ENCODE measurements at places on chromosomes 16 and 17.

GRCh38 chr17:49899191-49899485 lies 51.3 kb upstream of the TAC4 start:
- DNase-seq: no peak

DNA sequence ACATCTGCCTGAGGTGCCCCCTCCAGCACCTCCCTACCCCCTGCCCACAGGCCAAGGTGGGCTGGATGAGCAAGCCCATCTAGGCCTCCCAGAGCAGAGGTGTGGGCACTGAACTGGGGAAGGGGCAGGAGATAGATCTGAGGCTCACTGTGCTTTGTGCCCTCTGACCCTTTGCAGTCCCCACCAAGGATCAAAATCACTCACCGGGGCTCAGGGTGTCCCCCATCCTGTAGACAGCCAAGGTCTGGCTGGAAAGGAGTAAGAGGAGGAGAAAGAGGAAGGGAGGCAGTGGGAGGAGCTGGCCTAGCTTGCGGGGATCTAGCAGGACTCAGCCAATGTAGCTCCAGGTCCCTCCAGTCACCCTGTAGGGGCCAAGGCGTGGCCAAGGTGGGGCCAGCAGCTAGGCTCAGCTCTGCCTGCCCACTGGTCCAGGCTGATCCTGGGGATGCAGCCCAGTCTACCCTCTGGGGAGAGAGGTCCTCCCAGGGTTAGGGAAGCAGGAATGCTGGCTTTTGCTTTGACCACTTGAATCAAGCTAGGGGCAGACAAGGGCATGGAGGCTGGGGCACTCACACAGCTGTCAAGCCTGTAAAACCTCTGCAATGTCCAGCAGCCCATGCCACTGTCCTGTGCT lies 1.8 kb downstream of the SLC12A4 start:
- no peak for DNase-seq

DNA sequence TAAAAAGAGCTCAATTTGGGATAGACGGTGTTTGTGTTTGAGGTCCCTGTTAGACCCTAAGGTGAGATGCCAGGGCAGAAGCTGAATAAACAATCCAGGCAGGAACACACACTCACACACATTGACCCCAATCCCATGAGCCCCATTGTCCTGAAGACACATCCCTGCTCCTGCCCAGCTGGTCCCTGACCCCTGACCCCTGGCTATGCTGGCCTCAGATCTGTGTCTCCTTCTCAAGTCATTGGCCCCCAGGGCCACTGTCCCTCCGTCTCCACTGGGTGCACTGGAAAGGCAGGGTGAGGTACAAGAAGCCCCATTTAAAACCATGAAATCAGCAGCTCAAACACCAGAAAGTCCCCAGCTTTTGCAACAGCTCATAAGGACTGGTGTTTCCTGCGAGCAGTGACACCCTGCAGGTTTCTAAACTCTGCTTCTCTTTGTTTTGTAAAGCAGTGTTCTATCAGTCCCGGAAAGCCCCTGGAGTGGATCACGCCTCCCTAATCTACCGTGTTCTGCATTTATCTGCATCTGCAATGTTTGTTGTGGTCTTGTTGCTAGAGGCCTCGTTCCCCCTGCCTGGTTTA lies 18.0 kb upstream of the ASGR2 start:
- DNase-seq: no peak

DNA sequence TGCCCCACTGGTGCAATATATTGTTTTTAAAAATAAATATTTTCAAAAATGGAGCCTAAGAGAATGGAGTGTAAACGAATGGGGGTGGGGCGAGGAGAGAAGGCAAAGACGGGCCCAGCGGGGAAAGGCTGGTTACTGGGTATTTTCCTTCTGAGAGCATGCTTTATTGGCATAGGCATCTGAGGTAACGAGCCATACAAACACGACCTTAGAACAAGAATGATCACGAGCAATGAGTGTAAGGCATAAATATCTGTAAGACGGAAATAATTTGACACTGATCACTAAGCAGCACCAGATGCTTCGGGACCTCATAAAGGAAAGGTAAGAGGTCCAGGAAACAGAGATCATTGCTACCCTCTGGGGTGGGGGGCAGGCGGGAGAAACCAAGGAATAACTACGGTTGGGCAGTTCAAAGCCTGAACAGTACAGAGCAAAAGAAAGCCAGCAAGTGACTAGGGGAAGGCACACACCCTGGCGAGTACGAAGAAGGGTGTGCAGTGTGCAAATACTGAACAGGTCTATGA lies 959 bp downstream of the SSH2 start:
- DNase-seq: no peak

GRCh38 chr16:68166264-68166663 lies 69.7 kb downstream of the ESRP2 start:
- DNase-seq: no peak

DNA sequence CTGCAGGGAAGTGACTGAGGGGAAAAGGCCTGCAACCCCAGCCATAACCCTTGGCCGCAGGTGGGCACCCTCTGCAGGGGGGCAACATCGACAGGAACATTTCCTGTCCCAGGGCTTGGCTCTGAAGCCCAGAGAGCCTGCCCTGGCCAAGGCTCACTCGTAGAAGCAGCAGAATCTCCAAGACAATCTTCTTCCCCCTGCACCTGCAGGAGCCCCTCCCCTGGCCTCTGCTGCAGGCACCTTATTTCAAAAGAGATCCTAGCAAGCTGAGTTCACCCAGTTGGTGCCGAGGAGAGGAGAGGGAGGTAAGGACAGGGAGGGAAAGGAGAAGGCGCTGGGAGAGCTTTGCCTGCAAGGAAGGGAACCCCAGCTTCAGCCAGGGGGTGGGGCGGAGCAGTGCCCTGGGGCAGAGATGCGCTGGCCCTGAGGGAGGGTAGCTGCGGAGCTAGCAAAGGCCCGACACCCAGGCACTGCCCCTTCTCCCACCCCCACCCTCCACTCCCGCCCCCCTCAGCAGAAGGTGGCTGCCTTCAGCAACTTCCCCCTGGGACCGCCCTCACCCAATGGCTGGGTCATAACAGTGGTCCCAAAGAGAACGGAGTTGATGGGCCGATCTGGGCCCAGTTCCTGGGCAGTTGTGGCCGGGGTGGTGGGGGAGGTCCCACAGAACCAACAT lies 104.3 kb upstream of the TNRC6C start:
- DNase-seq: no peak

DNA sequence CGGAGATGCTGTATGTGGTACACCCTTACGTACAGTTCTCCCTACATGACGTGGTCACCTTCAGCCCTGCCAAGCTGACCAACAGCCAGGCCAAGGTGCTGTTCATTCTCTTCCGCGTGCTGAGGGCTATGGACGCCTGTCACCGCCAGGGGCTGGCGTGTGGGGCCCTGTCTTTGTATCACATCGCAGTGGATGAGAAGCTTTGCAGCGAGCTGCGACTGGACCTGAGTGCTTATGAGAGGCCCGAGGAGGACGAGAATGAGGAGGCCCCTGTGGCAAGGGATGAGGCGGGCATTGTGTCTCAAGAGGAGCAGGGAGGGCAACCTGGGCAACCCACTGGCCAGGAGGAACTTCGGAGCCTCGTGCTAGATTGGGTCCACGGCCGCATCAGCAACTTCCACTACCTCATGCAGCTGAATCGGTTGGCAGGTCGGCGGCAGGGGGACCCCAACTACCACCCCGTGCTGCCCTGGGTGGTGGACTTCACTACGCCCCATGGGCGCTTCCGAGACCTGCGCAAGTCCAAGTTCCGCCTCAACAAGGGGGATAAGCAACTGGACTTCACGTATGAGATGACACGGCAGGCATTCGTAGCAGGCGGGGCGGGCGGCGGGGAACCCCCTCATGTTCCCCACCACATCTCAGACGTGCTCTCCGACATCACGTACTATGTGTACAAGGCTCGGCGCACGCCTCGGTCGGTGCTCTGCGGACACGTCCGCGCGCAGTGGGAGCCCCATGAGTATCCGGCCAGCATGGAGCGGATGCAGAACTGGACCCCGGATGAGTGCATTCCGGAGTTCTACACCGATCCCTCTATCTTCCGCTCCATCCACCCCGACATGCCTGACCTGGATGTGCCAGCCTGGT lies 1.4 kb downstream of the WDR81 start:
- no peak for DNase-seq

- DNase-seq: no peak
These were observed 62.6 kb upstream of the TEKT1 start for GRCh38 chr17:6894206-6894528.

DNA sequence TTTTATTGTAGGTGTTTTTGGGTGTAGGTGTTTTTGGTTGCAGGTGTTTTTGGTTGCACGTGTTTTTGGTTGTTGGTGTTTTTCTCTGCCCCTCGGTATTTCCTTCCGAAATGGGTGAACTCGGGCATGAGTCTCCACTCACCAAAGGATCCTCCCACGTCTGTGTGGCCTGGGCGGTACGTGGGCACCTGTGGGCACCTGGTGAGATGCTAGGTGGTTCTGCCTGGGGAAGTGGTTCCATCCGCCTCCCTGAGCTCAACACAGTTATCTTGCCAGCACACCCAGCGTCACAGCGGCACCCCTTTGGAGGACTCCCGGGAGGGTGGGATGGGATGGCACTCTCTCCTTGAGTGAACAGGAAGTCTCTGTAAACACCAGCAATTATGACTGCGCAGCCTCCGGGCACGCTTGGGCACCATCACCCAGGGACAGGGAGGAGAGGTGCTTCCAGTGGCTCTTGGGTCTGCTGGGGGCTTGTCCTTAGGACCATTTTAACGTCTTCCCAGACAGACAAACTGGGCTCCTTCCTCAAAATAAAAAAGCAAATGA lies 29.8 kb downstream of the COX4I1 start:
- DNase-seq: no peak

DNA sequence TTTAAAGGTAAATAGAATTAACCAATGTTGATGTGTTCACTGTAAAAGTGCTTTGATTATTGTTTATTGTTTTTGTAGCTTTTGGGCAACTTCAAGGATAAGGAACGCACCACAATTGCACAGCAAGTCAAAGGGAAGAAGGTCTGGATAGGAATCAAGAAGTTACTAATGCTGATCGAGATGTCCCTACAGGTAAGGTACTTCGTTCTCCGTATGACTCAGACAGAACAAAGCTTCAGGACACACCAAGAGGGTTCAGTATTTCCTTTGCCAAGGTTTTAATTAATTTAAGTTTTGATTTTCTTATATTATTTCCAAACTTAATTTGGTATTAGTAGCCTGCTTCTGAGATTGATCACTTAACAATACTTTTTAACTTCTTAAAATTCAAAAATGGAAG lies 67.1 kb downstream of the WNT3 start:
- DNase-seq: no peak

- DNase-seq: no peak
These were observed 73.5 kb downstream of the HS3ST2 start for GRCh38 chr16:22887445-22887844.

DNA sequence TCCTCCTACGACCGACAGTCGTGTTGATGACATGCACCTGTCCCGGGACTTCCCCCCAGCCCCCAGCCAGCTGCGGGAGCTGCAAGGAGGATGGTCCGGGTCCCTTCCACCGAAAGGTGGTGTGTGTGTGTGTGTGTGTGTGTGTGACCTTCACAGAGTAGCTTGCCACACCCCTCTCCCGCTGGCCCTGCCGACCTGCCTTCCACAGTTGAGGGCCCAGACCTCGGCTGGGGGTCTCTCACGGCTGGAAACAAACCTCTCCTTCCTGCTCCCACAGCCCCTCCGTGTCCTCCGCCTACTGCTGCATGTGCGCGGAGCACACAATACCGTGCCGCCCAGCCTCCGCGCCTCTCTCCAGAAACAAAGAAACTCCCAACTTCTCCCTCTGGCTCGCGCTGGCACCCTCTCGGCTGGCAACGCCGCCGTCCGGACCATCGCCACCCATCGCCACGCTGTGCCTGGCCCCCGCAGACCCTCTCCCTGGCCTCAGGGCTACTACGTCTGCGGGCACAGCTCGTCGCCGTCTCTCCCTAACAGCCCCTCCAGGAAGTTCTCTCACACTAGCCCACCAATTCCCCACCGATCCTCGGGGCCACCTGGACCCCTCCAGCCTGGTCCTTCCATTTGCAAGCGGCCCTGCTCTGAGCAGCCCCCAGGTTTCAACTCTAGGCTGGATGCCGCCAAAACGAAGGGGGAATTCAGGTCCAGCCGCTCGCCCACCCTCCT lies 81.2 kb downstream of the TIMM22 start:
- DNase-seq: no peak

- DNase-seq: no peak
These were observed 219.8 kb downstream of the STX8 start for GRCh38 chr17:9355846-9356245.

GRCh38 chr16:65125322-65125721 lies 3.5 kb upstream of the CDH11 start:
- DNase-seq: no peak

DNA sequence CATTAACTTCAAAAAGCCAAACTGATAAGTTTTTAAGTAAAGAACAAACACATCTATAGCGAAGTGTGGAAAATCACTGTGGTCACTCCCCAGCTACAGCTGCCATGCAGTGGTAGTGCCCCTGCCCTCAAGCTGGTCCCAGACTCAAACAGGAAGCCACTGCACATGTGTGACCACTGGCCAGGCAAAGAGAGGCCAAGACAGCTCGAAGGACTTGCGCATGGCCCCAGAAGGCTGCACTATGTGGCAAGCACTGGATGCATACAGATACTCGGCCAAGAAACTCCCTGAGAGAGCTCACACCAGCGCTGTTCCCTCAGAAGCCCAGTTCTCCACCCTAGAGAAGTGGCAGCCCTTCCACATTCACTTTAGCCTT lies 82.4 kb downstream of the ANKRD11 start:
- DNase-seq: no peak

DNA sequence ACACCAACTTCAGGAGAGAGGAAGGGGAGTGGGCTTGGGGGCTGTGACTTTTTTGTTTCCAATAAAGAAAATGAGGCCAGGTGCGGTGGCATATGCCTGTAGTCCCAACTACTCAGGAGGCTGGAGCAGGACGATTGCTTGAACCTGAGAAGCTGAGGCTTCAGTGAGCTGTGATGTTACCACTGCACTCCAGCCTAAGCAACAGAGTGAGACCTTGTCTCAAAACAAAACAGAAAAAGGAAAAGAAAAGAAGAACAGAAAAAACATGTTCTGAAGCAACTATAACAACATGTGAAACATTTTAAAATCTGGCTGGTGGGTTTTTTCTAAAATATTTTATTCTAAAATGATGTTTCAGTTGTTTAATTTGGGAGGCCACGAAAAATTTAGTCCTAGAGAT lies 554.0 kb upstream of the ZFHX3 start:
- no peak for DNase-seq

DNA sequence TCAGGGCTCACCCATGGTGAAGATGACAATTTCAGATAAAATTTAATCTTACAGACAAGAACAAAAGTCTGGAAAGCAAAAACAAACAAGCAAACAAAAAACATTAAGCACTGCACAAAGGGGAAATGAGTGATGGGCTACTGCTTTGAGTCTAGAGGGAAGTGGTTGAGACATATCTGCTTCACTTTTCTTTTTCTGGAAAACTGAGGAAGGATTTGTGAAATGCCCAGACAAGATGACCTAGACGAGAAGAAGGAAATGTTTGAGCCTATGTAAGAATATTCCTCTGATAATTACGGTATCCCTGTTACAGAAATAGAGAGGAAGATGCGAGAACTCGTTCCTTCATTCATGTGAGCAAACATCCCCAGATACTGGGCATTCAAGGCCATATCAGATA lies 11.5 kb upstream of the HYDIN start:
- no peak for DNase-seq

DNA sequence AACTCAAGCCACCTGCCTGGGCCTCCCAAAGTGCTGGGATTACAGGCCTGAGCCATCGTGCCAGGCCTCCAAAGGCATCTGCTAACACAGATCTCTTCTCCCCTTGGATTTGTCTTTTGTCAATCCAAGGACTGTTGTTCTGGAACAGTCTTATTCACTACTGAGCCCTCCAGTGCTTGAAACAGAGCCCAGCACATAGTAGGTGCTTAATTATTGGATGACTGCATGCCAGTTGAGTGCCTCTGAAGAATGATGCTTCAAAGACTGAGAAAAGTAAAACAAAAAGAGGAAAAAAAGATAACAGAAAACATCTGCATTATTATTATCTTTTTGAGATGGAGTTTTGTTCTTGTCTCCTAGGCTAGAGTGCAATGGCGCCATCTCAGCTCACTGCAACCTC lies 1.7 kb upstream of the CRISPLD2 start:
- DNase-seq: no peak
